ENCODE measurements at places on chromosomes 3 and 15.
A peak's percentile ranks its signal among the peaks of the same experiment; 100 is the strongest.

GRCh38 chr3:197541756-197542539 lies 13.8 kb downstream of the BDH1 start:
- DNase-seq: no peak

DNA sequence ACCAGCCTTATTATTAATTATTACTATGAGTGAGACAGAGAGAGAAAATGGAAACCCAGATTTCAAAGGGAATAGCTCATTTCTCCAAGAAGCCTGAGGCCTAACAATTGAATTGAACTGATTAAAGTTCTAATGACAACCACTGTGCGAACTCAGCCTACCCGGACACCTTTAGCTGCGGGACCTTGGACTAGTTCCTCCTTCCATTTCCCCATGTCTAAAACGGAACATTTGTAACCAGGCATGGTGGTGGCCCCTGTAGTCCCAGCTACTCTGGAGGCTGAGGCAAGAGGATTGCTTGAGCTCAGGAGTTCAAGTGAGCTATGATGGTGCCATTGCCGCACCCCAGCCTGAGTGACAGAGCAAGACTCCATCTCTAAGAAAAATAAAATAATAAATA lies 16.4 kb upstream of the RTP2 start:
- DNase-seq: no peak

DNA sequence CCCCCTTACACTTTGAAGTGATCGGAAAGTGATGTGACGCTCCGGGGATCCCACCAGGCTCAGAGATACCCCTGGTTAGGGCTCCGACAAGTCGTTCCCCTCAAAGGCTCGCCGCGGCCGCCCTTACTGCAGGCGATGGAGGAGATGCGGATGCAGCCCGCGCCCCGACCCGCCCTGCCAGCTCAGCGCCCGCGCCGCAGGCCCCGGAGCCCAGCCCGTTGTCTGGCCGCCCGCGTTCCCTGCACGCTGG lies 228 bp downstream of the GLT8D1 start:
- no peak for DNase-seq

DNA sequence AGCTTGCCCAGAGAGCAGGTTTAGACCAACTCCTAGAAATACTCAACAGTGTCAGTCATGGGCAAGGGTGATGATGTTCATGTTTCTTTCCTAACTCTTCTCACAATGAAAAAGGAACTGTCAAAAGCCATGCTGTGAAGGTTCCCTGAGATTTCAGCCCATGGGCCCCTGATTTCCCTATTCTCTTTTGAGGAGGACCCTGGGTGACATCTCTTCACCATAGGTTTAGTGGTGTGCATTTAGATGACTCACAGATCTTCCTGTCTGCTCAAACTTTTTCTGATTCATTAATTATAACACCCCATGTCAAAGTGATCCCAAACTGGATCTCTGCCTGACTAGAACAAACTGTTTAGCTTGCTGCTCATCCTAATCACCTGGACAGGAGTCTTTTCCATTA lies 108.0 kb downstream of the BBX start:
- no peak for DNase-seq

DNA sequence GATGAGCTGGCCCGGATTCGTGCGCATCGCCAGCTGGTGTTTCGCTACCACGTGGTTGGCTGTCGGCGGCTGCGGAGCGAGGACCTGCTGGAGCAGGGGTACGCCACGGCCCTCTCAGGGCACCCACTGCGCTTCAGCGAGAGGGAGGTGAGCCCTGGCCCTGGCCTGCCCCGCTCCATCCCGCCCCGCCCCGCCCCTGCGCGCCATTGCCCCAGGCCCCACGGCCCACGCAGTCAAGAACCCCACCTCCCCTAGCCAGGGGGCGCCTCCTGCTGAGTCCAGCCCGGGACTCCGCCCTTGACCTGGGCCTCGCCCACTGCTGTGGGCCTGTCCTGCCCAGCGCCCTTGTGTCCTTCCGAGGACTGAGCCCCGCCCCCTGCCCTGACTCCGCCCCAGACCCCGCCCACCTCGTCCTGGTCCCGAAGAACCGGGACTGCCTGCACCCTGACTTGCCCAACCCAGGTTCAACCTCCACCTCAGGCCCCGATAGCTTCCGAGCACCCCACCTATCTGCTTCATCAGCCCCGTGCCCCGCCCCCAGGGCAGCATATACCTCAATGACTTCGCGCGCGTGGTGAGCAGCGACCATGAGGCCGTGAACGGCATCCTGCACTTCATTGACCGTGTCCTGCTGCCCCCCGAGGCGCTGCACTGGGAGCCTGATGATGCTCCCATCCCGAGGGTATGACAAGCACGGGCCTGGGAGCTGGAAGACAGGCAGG lies 14.8 kb downstream of the NT5DC2 start:
- DNase-seq: peak; percentile 22

DNA sequence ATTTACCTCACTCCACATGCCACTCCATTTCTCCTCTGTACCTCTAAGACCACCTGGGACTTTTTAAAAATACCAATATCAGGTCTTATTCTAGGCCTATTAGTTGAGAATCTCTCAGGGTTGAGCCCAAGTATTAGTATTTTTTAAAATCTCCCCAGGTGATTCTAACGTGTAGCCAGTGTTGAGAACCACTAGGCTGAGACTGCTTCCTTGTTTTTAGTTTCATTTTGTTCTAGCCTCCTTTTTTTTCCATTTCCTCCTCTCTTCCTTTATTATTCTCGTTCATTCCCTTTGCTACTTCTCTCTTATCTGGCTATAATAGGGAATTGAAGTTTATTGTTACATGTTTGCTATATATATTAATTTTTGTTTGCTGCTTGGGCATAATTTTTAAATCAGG lies 217.8 kb upstream of the CD96 start:
- DNase-seq: no peak

- no peak for DNase-seq
Observed at GRCh38 chr3:157767607-157768006, 264.4 kb upstream of the VEPH1 start.

Data from SHP77 (cell line).